ENCODE measurements at places on chromosomes 1 and 21.

DNA sequence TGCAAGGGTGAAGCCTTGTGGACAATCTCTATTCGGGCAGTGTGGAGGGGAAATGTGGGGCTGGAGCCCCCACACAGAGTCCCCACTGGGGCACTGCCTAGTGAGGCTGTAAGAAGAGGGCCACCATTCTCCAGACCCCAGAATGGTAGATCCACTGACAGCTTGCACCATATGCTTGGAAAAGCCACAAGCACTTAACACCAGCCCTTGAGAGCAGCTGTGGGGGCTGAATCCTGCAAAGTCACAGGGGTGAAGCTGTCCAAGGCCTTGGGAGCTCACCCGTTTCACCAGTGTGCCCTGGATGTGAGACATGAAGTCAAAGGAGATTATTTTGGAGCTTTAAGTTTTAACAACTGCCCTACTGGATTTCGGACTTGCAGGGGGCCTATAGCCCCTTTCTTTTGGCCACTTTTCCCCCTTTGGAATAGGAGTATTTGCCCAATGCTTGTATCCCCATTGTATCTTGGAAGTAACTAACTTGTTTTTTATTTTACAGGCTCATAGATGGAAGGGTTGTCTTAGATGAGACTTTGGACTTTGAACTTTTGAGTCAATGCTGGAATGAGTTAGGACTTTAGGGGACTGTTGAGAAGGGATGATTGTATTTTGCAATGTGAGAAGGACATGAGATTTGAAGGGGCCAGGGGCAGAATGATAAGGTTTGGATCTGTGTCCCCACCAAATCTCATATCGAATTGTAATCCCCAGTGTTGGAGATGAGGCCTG, 16.3 kb upstream of the COL6A1 start:
- no peak for DNase-seq

- no peak for DNase-seq
Observed at GRCh38 chr1:185074307-185074706, 28.9 kb downstream of the RNF2 start.

DNA sequence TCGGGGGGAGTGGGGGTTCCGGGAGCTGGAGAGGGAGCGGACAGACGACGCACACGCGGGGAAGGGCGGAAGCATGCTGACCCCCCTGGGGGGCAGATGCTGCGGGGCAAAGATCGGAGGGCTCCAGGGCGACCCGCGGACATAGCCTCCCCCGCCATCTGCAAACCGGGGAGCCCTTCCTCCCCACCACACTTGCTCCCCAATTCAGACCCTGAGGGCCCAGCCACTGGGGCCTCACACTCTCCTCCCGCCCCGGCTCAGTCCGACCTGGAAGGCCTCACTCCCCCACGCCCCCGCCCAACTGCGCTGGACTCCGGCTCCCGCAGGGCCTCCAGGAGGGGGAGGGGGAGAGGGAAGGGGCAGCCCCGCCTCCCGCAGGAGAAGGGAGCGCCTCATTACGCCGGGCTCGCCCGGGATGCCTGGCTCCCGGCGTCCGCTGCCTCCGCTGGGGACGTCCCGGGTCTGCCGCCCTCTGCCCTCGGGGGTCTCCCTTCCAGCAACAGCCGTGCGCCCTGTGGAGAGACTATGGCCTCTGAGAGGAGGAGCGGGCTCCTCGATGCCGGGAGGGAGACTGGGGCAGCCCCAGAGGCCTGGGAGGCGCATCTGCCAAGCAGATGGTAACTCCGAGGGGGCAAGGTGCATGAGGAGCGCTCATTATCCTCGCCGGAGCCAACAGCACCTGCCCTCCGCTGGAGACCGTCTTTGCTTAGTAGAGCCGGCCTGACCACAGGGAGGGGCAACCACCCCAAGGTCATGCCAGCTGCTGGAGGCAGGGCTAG, 636 bp upstream of the CAMK2N1 start:
- peak; percentile 63 for DNase-seq

GRCh38 chr21:42836767-42837301, 42.5 kb downstream of the WDR4 start:
- no peak for DNase-seq

- DNase-seq = peak; percentile 64
Observed at GRCh38 chr1:148362216-148362611, 120.9 kb downstream of the PPIAL4G start.

GRCh38 chr1:161958425-161958824, 65.2 kb downstream of the OLFML2B start:
- DNase-seq = no peak

DNA sequence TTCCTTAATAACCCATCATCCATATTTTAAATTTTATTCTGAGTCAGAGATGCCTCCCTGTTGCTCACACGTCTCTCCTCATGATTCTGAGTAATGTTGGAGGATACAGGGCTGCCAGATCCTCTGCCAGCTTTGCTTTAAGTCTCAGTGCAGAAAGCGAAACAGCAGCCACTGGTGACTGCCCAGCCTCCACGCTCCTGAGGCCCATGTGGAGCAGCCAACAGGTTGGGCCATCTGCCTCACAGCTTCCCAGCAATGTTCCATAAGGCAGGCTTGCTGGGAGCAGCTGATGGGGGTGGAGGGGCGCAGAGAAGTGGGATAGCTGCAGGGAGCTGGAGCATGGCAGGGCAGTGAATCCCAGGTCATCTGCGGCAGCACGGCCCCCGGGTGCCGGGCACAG, 104.2 kb downstream of the IGSF21 start:
- DNase-seq = no peak

GRCh38 chr1:5488448-5488847, 503.8 kb downstream of the NPHP4 start:
- no peak for DNase-seq

- no peak for DNase-seq
Observed at GRCh38 chr1:86972262-86972661, 57.8 kb downstream of the HS2ST1 start.

DNA sequence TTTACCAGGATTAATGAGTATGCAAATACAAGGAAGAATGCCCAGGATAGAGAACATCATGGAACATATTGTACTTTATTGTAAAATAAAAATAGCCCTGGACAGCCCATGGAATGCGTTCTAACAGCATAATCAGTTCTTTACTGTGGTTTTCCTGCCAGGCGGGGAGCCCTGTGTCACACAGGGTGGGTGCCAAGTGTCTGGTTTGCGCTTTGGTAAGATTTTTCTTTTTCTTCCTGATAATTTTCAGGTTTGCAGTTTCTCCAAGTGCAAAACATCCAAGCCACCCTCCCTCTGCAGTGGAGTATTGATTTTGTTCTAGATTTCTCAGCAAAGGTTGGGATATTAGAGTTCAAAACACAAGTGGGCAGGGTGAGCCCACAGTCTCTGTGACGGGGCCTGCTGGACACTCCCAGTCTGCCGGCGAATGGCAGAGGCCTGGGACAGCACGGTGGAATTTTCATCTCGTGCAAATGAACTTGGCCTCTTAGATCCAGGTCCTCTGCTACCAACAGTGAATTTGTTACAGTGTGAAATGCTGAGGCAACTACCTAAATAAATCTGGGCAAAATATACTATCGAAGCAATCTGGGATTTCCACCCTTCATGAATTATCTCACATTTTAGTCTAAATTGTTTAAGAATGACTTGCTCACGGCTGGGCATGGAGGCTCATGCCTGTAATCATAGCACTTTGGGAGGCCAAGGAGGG, 15.6 kb upstream of the KCNJ15 start:
- no peak for DNase-seq
